Muscle of back (tissue), 13 donors: ENCODE measurements at places on chromosomes 11 and 22.
A peak's percentile ranks its signal among the peaks of the same experiment; 100 is the strongest.

DNA sequence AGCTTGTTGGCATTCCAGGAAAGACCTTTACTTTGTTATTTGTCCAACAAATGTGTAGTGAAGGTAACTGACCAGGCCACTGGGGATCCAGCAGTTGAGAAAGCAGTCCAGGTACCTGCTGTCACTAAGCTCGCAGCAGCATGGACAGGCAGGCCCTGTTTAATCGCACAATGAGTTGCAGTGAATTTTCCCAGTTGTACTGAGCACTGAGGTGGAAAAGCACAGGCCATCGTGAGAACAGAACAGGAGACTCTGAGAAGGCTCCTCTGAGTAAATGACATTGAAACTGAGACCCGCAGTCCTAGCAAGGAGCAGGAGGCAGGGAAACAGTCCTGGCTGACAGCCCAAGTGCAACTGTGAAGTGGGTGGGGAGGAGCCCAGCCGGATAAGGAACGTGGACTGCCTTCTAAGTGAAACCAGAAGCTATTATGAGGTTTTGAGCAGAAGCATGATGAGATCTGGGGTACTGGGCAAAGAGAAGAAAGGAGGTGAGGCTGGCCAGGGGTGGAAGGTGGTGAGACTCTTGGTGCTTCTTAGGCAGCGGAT, 39.8 kb upstream of the CDON start:
- DNase-seq: peak; percentile 78

DNA sequence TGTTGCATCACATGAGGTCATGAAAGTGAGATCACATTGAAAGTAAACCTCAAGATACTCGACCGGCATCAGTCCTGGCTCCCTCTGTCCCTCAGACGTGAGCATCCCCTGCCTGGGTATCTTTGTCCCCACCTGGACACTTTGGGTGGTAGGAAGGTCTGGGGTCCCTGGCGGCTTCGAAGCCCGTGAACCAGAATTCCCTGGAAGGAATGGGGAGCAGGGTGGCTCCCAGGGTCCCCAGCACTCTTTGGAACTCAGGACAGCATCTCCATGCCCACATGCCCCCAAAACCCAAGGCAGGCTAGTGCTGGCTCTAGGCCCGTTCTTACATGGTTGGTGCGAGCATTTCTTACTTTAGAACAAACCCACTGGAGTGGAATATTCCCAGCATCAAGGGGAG, 7.5 kb downstream of the DERL3 start:
- DNase-seq: no peak

GRCh38 chr11:111557425-111558111, 17.0 kb downstream of the LAYN start:
- DNase-seq: peak; percentile 97

DNA sequence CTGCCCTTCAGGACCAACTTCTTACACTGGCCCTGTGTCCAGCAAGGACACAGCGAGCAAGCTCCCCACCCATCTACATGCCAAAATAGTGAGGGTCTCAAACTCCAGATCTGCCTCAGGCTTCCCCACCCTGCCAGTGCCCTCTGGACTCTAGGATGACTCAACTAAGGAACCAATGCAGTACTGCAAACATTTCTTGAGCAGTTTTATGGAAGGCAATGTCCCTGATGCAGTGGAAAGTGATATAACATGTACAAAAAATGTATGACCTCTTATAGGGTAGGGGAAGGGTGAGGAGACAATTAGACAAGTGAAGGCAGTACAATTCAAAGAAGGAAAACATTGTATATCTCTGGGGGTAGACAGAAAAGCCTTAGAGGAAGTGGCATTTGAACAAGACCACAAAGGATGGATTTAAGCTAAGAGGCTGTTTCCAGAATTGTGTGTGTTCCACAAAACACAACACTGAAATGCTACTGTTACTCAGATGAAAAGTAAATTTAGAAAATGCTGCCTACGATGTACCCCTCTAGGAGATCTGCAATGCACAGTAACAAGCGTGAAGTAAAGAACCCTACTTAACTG, 47.3 kb downstream of the RAB30 start:
- no peak for DNase-seq

DNA sequence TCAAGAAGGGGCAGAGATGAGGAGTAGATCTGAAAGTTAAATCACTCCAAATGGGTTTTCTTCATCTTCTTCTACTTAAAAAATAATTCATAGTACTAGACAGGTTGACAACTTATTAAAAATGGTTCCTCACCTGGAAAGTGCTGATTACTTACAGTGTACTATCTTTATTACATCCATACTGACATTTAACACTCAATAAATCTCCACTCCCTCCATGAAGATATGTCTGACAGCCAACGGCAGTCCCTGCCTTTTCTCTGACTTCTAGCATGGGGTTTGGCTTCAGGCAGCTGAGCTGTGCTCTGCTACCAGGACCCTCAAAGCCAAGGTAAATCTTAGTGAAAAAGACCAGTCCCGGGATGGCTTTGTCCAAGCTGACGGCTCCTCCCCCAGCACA, 133.4 kb upstream of the CSNK2A3 start:
- DNase-seq: no peak

DNA sequence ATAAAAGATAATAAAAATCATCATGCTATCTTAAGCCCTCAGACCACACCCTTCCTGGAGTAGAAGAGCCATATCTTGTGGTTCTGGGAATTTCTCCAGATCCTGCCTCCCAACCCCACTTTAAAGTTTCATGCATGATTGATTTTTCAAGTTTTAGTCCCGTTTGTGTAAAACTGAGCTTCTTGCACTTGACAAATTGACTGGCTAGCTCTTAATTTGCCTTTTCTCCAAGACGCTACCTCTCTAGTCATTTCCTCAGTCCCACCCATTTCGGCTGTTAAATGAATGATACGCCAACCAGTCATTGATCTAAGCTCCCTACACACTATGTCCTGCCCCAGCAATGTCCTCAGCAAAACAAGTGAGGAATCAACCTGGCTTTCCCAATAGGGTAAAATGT, 71.8 kb upstream of the TEAD1 start:
- no peak for DNase-seq

DNA sequence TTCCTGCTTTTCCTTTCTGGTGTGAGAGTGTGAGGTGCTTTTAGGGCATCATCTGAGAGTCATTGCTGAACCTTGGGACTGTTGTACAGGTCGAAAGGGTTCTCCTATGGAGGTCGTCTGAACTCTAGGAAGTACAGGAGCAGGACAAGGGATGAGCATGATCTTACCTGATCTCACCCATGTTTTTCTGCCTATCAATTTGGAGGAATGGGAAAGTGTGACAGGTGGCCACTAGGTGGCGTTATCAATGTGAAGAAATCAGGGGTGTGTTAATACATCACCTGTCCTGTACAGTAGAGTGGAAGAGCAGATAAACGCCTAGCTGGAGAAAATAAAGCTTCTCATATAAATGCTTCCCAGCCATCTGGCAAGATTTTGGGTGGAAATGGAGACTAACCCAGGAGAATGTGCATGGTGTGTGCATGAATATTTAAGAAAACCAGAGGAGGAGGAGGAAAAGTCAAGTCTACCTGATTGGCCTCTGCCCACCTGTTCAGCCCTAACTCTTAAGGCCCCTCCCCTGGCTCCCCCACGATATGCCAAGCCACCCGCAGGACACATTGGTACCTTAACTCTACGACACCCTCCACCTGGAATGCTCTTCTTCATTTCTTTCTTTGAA, 72.0 kb upstream of the NARS2 start:
- DNase-seq: peak; percentile 44

DNA sequence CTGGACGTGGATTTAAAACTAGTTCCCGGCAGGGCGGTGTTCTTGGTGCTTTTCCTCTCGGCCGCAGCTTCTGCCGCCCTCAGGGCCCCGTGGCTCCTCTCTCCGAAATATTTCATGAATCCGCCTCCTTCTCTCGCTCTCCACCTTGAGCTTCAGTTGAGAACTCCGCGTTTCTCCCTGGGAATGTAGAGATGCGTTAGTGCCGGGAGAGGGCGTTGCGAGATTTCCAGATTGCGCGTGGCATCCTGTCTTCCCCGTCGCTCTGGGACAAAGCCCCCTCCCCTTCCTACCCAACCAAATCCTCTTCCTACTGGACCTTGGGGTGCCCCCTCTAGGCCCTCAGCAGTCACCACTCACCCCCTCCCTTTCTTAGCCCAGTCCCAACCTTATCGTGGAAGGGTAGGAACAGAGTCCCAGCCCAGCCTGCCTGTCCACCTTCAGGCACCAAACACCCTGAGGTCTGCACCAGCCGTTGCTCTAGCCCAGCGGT, 15.5 kb upstream of the RAC2 start:
- DNase-seq: peak; percentile 65

- DNase-seq: no peak
Measured at GRCh38 chr11:26742966-26743365, 21.1 kb upstream of the SLC5A12 start.

- DNase-seq: no peak
Measured at GRCh38 chr11:83938148-83938547, 652.0 kb upstream of the CCDC90B start.

- DNase-seq: no peak
Measured at GRCh38 chr11:10502770-10503169, 38.2 kb downstream of the RNF141 start.

- DNase-seq: no peak
Measured at GRCh38 chr11:121425828-121426227, 26.3 kb upstream of the SORL1 start.
